ENCODE measurements at places on chromosomes 16 and 17. TPM values are rescaled to one million over a fixed set of nuclear protein-coding genes. Genes with fewer than 3 reads are reported as not detected.

- no peaks in the 10 kb centered on the region for H3K4me1 ChIP-seq
- no peak overlapping the region for H3K27ac ChIP-seq
These were observed 62.3 kb downstream of the NFATC3 start for GRCh38 chr16:68147444-68147843.

DNA sequence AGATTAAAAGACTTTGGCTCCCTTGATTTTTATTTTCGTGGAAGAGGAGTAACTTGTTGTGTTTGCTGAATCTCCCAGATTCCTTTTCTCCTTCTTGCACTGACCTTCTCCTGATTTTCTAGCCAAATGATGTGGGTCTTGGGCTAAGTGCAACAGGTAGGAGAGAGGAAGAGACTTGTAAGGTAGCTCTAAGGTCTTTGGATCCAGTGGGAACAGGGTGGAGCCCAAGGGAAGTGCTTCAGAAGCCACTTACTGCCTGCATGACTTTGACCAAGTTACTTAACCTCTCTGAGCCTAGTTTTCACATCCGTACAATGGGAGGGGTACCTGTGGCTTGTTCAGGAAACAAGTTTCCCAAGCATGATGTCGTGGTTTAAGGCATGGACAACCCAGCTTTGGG, 111.3 kb upstream of the IRX3 start:
- no peaks in the 10 kb centered on the region for H3K36me3 ChIP-seq
- H3K27ac ChIP-seq, result no peak overlapping the region
- H3K4me1 ChIP-seq, result no peaks in the 10 kb centered on the region
- DNase-seq, result no peak
- no peak overlapping the region for H3K4me3 ChIP-seq
- H3K27me3 ChIP-seq, result no peaks in the 10 kb centered on the region

- H3K36me3 ChIP-seq, result no peaks in the 10 kb centered on the region
- no peak overlapping the region for H3K4me3 ChIP-seq
- DNase-seq, result no peak
- no peaks in the 10 kb centered on the region for H3K27me3 ChIP-seq
These were observed 7.0 kb downstream of the TMIGD1 start for GRCh38 chr17:30326809-30327208.

- peaks cover 3% of the 10 kb centered on the region for H3K36me3 ChIP-seq
- peak; percentile 5 for DNase-seq
These were observed 22.3 kb downstream of the AOC3 start for GRCh38 chr17:42873315-42873714.

DNA sequence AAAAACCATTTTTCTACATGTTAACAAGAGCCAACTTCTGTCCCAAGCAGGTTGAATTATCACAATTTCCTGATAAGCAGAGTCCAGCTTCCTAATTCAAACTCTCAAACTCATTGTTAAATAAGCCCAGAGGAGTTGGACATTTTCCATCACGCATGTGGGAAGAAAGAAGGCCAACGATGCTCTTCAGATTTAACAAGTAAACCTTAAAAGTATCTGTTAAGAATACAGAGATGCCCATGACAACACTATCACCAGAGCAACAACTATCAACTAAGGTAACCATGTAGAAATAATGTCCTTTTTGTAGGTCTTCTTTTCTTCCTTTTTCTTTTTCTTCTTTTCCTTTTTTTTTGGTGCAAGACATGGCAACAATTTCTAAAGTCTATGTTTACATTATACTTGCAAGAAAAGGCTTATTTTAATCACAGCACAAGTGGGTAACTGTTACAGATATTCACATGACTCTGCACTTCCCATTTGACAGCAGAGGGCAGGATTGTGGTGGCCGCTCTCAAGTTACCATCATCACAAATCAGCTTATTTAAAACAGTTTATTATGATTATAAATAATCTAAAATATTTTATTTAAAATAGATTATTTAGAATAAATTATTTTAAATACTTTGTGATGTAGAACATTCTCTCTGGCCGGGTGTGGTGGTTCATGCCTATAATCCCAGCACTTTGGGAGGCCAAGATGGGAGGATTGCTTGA, 35.7 kb upstream of the DHRS7B start:
- H3K4me3 ChIP-seq, result no peak overlapping the region
- no peaks in the 10 kb centered on the region for H3K4me1 ChIP-seq
- H3K27me3 ChIP-seq, result no peaks in the 10 kb centered on the region
- no peak overlapping the region for H3K27ac ChIP-seq

- no peak overlapping the region for H3K27ac ChIP-seq
- no peaks in the 10 kb centered on the region for H3K4me1 ChIP-seq
- no peaks in the 10 kb centered on the region for H3K27me3 ChIP-seq
- no peak for DNase-seq
- H3K4me3 ChIP-seq, result no peak overlapping the region
- H3K36me3 ChIP-seq, result no peaks in the 10 kb centered on the region
These were observed 486.6 kb upstream of the CDH11 start for GRCh38 chr16:65608455-65608854.

- no peak within 1 kb of the TSS for H3K27ac ChIP-seq
- H3K36me3 ChIP-seq, result peaks cover 2% of the 10 kb centered on the region
- peak; percentile 99 for DNase-seq
- peak within 1 kb of the TSS; percentile 76 for H3K4me3 ChIP-seq
- no peaks in the 10 kb centered on the region for H3K27me3 ChIP-seq
- H3K4me1 ChIP-seq, result peaks cover 16% of the 10 kb centered on the region
These were observed at the start of gene ST3GAL2 for GRCh38 chr16:70438969-70439862. Gene ST3GAL2, minus strand, starts transcription at chr16:70439100. Its CDS starts 40,570 bp downstream, at chr16:70398530.

GRCh38 chr17:32386844-32387243, 36.9 kb downstream of the ZNF207 start:
- peaks cover 4% of the 10 kb centered on the region for H3K4me1 ChIP-seq
- H3K4me3 ChIP-seq, result no peak overlapping the region
- H3K36me3 ChIP-seq, result peaks cover 2% of the 10 kb centered on the region
- no peak for DNase-seq
- no peak overlapping the region for H3K27ac ChIP-seq
- H3K27me3 ChIP-seq, result no peaks in the 10 kb centered on the region

DNA sequence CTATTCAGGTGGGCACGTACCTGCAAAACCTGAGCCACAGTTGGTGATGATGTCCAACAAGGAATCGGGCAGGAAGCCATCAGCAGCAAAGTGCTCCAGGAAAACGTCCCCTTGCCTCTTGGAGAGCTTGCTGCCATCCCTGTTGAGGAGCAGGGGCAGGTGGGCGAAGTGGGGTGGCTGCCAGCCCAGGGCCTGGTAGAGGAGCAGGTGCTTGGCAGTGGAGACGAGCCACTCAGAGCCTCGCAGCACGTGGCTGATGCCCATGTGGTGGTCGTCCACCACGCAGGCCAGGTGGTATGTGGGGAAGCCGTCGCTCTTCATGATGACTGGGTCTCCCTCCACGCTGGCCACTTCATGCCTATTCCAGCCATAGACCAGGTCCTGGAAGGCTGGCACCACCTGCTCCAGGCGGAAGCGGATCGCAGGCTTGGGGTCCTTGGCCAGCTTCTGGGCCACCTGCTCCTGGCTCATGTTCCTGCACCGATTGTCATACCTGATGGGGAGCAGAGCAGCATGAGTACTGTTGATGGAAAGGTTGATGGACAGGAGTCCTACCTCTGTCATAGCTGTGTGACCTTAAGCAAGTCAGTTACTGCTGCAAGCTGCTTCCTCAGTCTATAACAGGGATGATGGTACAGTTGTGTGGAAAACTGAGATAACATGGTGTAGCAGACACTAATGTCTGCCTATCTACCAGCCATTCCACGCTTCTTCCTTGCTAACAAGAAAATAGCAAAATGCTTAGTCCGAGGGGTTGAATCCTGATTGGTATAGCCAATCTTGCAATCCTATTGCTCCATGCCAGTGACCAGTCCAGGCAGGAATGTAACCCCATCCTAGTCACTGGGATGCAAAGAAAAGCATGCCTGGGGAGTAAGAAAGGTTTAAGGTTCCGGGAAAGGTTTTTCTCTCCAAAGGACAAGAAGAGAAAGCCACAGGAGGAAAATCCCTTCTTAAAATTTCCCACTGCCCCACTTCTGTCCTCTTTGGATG, 22.0 kb downstream of the EARS2 start:
- H3K36me3 ChIP-seq, result peaks cover 18% of the 10 kb centered on the region
- DNase-seq, result no peak
- no peaks in the 10 kb centered on the region for H3K4me1 ChIP-seq
- no peaks in the 10 kb centered on the region for H3K27me3 ChIP-seq
- no peak overlapping the region for H3K27ac ChIP-seq
- H3K4me3 ChIP-seq, result no peak overlapping the region

GRCh38 chr17:77542551-77543490, 402.1 kb downstream of the SEC14L1 start:
- H3K36me3 ChIP-seq, result no peaks in the 10 kb centered on the region
- DNase-seq, result peak; percentile 87
- no peaks in the 10 kb centered on the region for H3K27me3 ChIP-seq
- no peak overlapping the region for H3K4me3 ChIP-seq
- H3K27ac ChIP-seq, result no peak overlapping the region

P4HB gene
- total RNA-seq, result 482 TPM

SEZ6L2 gene
- total RNA-seq, result 32.4 TPM

CA10 gene
- 3.7 TPM for total RNA-seq

GPR179 gene
- not detected for total RNA-seq

PRCD gene
- total RNA-seq, result 2.2 TPM

CAPNS2 gene
- total RNA-seq, result 0.85 TPM

TEDC2 gene
- total RNA-seq, result 1.4 TPM

Measured in kidney (tissue), 22 donors.